ENCODE measurements at places on chromosomes 3 and 15.
A peak's percentile ranks its signal among the peaks of the same experiment; 100 is the strongest.

DNA sequence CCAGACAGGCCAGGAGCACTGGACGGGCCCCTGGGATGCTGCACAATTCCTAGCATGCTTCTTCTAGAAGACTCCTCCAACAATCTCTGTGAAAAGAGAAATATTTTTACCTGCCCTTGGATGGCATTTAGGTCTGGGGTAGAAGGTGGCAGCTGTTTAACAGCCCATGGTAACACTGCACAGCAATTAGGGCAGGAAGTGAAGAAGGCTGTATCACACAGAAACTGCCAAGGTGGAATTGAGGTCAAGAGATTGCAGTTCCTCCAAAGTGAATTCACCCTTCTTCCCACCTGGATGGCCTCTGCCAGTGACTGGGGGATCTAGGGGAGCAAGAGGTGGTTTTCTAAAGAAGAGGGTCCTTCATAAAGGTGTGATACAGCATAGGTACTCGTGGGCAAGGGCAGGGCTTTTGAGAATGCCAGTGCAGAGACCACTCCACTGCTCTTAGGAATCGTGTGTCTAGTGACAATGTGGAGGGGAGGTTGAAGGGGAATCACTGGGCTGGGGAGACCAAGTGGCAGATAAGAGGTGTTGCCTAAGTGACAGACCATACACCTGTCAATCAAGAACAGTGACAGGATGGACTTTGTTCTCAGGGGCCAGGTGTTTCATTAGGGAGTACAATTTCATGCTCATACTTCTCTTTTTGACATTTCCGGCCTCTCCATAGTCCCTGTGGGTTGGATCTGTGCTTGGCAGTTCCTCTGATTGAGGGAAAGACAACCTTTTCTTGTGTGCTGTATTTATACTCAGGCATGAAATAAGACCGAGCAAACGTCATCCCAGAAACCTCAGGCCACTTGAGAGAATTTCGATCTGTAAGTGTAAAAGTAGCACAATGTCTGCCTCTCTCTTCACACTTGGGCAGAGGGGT, 83.5 kb upstream of the BCL6 start:
- DNase-seq = no peak

- DNase-seq = no peak
Measured at GRCh38 chr15:89480505-89480904, 15.9 kb downstream of the RHCG start.

GRCh38 chr3:148227534-148227933, 470.2 kb upstream of the AGTR1 start:
- no peak for DNase-seq

DNA sequence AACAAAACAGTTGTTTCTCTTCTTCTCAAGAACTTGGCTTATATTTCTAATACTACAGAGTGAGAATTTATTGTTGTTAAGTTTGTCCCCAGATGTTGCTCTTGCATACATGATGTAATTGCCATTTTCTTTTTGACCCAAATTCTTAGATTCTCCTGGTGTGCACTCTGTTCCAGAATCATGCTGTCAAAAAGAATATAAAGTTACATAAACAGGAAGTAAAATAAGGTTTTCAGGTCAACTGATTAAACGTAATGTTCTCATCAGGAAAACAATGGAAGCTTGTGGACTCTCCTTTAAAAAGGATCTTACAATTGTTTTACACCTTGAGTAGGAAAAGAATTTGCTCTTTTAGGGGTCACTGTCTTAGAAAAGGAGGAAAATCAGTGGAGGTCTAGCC, 121.8 kb downstream of the ADAM10 start:
- DNase-seq = no peak

- no peak for DNase-seq
Measured at GRCh38 chr3:58661836-58662420, 4.6 kb downstream of the FAM3D start.

GRCh38 chr3:37174532-37175126, at the start of gene LRRFIP2:
Gene LRRFIP2 (minus strand): TSS chr3:37174582. CDS start chr3:37148983, 25,599 bp downstream.
- DNase-seq = peak; percentile 72

Data from kidney capillary endothelial cell (primary cell).